GDM1 (cell line): ENCODE measurements at places on chromosomes 11 and 22.

DNA sequence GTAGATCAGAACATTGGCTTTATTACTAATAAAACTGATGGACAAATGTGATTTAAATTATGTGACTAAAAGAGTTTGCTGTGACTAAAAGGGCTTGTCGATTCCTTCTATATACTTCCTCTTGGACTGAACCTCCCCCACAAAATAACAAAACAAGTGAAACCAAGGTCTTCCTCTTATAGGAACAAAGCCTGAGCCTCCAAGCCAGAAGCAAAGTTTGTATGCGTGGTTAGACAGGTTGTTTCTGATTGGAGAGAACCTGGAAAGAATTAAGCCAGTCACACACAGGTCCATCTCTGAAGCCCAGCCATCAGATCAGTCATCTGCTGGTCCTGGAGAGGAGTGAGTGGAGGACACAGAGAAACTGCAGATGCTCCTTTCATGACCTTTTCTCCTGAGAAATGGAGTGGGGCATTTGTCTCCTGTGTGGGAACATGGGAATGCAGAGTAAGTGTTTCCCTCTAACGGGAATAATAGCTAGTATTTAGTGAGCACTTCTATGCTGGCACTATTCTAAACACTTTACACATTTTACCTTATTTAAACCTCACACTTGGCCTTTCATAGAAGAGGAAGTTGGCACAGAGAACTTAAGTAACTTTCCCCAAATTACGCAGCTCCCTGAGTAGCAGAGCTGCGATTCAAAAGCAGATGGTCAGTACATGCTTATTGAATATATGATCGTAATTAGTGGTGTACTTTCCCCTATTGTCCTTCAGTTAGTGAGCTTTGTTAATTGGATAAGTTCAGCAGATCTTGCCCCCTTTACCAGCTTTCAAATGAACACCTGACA lies 77.1 kb downstream of the UVRAG start:
- DNase-seq, result peak; percentile 45

- DNase-seq, result no peak
Measured at GRCh38 chr11:31725176-31725575, 85.9 kb downstream of the PAX6 start.

DNA sequence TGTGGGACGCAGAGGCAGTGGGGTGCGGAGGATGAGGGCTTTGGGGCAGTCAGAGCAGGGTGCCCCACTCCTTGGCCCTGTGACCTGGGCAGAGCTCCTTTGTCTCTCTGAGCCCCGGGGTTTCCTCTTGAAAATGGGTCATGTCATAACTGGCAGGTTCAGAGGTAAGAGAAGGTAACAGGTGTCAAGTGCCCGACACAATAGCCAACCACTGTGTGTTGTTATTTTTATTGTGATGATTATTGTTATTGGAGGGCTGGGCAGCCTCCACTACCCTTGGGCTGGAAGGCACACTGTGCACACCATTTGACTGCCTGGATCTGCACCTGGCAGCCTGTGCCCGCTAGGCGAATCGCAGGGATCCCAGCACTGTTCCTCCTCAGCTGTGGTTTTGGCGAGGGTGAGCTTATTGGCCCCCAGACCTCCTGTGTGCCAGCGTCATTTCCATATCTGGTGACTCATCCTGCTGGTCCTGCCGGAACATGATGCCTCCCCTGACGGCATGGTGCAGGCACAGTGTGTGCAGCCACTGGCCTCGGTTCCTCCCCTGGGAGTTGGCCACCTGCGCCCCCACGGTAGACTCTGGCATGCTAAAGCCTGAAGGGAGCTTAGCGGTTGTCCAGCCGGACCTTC lies 15.4 kb upstream of the SOX10 start:
- peak; percentile 71 for DNase-seq

- DNase-seq, result no peak
Measured at GRCh38 chr11:122440811-122441665, 214.5 kb upstream of the UBASH3B start.

- no peak for DNase-seq
Measured at GRCh38 chr11:10109806-10110205, 184.2 kb downstream of the SBF2 start.

DNA sequence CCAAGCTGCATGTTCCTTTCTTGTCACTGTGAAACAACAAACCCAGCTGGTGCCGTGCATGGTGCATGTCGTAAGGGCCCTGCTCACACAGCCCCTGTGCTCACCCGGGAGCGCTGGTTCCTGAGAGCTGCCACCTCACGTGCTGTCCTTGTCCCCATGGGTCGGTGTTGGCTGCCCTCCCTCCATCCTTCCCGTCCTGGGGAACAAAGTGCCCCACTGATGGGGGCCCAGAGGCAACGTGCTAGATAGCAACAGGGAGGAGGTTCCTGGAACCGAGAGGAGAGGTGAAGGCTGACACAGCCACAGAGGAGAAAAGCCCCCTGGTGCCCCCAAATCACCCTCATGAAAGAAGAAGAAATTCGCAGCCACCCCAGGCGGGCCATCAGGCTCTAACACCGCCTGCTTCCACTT lies 56.6 kb upstream of the SLC22A12 start:
- no peak for DNase-seq

GRCh38 chr11:116638463-116638862 lies 134.3 kb downstream of the BUD13 start:
- DNase-seq, result no peak

GRCh38 chr22:38070250-38070921 lies 13.2 kb downstream of the PICK1 start:
- no peak for DNase-seq

- no peak for DNase-seq
Measured at GRCh38 chr22:30396871-30397655, at the start of gene SEC14L2. Gene SEC14L2 (plus strand): TSS chr22:30397018. CDS start chr22:30397117, 99 bp downstream.

DNA sequence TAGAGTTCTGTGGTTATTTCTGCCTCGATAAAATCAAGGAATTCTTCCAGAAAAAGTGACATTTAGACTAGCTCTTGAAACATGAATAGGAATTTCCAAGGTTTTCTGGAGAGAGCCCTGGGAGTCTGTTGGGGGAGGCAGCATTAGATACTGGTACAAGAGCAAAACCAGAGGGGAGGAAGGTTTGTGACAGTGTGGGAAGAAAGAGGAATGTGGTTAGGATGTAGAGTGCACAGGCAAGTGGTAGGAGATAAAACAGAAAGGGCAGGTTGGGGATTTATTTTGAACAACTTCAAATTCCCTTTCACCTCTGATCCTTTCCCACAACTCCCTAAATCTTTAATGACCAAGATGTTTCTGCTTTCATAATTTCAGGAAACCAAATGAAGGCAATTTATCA lies 588.4 kb downstream of the METTL15 start:
- no peak for DNase-seq

DNA sequence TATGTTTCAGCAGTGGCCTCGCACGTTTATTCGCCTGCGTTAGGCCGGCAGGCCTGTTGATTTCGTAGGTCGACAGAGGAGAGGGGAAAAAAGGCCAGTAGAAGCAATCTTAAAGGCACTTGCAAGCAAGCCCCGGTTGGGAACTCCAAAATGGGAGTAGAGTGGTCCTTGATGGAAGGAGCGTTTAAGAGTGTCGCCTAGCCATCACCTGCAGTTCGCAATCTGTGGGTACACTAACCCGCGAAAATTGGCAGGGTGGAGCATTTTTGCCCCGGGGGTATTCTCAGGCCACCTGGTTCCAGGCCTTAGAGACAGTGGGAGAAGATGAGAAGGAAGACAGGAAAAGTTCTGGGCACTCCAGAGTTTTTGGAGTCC lies 1.1 kb downstream of the EWSR1 start:
- DNase-seq, result no peak

DNA sequence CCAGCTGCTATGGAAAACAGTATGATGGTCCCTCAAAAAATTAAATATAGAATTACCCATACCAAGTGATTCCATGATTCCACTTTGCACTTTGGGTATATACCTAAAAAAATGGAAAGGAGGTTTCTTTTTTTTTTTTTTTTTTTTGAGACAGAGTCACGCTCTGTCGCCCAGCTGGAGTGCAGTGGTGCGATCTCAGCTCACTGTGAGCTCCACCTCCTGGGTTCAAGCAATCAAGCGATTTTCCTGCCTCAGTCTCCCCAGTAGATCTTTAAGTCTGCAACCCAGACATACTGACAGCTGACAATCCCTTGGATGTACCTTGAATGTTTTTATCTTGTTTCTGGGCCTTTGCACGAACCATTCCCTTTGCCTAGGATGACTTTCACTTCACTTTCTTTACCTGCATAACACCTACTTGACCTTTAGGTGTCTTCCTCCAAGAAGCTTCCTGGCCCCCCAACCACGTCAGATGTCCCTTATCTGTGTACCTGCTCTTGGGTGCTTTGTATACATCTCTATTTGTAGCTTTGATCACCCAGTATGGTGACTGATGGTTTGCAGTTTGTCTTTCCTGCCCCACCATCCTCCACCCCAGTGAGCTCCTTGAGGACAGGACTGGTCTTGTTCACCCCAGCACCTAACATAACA lies 11.6 kb downstream of the UCP3 start:
- DNase-seq, result no peak

- no peak for DNase-seq
Measured at GRCh38 chr11:30859669-30860068, 273.5 kb upstream of the MPPED2 start.

DNA sequence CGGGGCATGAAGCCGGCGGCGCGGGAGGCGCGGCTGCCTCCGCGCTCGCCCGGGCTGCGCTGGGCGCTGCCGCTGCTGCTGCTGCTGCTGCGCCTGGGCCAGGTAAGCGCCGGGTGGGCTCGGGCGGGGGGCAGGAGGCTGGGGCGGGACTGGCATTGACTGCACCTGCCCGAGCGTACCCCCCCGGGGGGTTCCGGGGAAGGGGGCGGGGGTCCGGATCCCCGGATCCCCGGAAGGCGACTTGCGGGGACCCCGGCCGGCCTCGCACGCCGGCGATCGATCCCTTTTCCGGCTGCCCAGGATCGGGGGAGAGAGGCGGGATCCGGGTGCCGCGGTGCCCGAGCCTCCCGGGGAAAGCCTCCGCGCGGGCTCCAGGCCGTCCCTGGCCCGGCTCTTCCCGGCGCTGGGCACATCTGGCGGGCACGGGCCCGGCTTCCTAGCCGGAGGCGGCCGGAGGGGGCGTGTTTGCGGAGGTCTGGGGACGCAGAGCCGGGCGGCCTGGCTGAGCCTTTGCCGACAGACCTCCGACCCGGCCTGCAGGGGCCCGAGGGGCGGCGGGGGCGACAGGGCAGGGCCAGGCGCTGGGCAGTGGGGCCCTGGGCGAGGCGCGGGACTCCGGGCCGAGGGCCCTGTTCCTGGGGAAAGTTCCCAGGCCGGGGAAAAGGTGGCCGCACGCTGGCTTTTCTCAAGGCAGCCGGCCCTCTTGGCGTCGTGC lies 705 bp downstream of the PTPRJ start:
- no peak for DNase-seq

GRCh38 chr11:1401171-1401445 lies 11.4 kb downstream of the BRSK2 start:
- DNase-seq, result no peak

GRCh38 chr11:13316528-13316961 lies 39.0 kb downstream of the BMAL1 start:
- DNase-seq, result no peak

DNA sequence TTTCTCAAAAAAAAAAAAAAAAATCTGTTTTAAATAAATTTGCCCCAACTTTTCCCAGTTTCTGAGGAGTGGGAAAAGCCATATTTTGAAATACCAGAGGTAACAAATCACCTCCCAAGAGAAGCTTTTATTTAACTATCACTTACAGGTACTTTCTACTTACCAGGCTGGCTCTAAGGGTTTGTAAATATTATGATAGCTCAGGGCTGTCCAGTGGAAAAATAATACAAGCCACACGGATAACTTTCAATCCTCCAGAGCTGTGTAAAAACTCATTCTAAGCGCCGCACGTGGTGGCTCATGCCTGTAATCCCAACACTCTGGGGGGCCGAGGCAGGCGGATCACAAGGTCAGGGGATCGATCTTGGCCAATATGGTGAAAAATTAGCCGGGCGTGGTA lies 5.6 kb upstream of the SEC14L4 start:
- DNase-seq, result no peak

DNA sequence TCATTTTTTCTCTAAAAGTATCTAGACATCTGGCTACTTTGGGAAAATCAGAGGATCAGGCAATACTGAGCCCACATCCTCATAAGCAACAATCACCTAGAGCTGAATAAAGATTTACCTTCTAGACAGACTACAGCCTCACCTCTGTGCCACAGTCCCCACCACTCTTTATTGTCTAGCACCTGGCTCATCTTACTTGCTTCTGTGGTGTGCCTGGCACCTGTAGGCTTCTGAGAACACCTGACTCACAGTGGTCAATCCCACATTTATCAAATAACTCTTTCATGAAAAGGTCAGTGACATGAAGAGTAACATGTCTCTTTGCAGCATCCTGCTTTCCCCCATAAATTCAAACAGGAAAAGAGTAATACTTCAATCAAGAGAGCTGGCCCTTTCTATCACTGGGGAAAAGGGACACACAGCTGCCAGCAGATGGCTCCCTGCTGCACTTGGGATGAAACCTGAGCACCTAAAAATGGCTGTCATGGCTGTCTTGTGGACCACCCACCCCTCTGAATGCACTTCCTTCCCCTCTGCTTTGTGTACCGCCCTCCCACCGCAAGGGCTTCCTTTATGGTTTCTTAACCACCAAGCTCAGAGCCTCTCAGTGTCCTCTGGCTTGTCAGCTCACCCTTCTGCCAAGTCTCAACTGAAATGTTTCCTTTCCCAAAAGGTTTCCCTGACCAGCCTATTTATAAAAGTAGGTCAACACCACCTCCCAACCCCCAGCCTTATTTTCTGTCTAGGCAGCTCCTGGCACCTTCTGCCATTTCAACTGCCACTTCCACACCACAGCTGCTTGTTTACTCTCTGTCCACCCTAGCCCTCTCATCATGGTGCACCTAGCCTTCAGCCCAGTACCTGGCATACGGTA lies 9.3 kb downstream of the TFIP11 start:
- DNase-seq, result peak; percentile 95
